RKO (cell line): ENCODE measurements at places on chromosomes 1 and 21.
A peak's percentile ranks its signal among the peaks of the same experiment; 100 is the strongest.

DNA sequence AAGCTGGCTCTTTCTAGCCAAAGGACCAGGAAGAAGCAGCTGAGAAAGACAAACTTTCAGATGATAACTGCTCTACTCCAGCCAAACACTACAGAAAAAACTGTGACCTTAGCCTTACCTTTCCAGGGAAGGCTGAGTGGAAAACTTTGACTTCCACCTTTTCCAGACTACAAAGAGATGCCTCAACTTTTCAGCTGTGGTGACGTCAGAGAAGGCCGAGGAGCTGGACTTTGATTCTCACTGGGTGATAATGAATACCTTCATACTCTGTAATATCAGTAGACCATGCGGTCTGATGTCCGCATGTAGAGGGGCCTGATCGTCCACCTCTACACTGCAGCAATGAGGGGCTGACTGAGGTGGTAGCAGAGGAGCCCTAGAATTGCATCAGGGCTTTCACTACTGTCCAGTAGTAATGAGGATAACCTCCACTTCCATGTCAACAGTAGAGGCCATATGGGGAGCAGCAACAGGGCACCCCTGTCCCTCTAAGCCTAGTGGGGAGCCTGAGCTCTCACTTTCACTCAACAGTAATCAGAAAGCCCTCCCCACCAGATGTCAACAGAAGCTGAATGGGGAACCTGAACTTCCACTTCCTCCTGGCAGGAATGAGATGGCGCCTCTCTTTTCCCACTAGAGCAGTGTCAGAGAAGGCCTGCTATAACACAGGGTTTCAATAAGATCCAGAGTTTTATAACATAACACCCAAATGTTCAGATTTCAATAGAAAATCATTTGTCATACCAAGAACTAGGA is 28.4 kb upstream of the PADI1 start:
- no peak for DNase-seq

DNA sequence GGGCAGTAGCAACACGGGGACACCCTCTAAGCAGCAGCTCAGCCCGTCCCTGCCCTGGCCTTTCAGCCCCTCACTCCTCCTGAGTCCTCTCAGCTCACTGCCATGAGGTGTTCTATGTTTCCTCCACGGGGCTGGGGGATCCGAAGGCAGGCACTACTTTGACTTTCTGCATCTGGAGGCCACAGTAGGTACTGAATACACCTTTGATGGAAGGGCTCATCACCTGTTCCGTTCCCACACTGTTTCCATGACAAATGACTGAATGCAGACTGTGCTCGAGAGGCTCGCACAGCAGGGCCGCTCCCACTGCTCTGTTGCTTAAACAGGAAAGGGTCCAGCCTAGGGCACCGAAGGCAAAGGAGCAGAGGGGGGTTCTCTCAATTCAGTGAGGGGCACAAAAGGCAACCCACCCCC is 77.6 kb upstream of the DNAH14 start:
- no peak for DNase-seq

DNA sequence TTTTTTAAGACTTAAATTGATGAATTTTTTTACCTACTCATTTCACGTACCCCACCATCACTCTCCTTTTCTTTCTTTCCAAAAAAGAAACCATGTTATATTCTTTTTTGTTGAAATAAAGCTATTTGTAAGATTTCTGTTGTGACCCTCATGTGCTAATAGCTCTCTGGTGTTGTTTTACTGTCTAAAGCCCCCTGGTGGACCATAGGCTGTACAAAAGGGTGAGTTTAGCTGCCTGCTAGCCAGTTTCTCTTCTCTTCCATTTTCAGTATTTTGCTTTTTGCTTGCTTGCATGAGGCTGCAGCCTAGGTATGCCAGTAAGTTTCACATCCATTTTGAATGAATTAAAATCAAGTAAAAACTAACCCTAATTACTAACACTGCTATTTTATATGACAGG is 15.6 kb upstream of the VAMP3 start:
- peak; percentile 34 for DNase-seq

- DNase-seq, result peak; percentile 71
Measured at GRCh38 chr1:50929376-50929958, 30.6 kb downstream of the FAF1 start.

DNA sequence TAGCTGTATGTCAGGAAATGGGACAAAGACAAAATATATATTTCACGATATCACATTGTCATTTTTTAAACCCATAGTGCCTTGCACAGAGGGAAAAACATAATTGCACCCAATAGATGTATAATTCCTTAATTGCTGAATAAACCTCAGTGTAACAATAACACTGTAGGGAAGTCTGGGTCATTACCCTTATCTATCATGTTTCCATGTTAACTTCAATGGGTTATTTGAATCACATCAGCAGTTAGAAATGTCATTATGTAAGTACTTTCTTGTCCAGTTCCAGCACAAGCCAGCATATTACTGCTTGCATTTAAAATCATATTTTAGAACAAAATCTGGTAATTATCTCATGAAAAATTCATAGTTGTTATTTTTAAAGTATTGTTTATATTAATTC is 222.7 kb downstream of the HMCN1 start:
- no peak for DNase-seq

DNA sequence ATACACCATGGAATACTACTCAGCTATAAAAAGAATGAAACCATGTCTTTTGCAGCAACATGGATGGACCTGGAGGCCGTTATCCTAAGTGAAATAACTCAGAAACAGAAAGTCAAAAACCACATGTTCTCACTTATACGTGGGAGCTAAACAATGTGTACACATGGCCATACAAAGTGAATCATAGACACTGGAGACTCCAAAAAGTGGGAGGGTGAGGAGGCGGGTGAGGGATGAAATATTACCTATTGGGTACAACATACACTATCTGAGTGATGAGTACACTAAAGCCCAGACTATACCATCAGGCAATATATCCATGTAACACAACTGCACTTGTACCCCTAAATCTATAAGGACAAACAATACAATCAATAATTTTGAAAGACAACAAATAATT is 39.5 kb upstream of the FAM20B start:
- DNase-seq, result no peak

- DNase-seq, result no peak
Measured at GRCh38 chr1:17509363-17509762, 30.1 kb upstream of the ARHGEF10L start.

DNA sequence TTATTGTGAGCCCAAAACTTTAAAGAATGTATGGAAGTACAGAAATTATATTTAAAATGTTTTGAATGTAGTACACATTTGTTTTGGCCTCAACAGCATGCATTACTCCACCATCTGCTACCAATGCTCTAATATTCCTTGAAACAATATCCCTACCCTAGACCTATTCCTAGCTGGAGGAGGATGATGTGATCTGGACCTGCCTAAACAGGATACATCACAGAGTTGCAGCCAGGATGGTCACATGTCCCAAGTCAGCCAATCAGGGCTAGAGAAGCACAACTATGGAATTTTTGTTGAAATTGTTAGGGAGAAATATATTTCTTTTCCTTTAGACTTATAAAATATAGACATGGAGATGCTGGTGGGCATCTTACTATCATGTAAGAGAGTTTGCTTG is 623.3 kb upstream of the NR5A2 start:
- DNase-seq, result no peak

- no peak for DNase-seq
Measured at GRCh38 chr21:33146467-33146866, 76.5 kb downstream of the OLIG1 start.

DNA sequence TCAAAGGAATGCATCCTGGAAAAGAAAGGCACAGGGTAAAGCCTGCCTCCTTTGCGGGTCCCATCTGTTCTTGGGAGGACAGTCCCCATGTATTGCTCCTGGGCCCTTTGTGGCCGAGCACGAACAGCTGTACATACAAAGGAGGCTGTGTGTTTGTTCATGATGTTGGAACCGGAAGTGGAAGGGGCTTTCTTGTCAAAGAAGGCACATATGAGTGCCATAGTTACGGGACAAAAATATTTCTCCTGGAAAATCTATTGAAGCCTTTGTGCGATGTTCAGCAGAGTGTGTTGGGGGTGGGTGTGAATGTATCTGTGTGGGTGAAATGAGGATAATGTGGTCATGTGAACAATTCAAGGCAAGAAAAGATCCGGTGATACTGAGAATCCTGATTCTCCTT is 297.6 kb downstream of the DISC1 start:
- no peak for DNase-seq

GRCh38 chr1:169548282-169548681 is 38.0 kb downstream of the F5 start:
- DNase-seq, result no peak

DNA sequence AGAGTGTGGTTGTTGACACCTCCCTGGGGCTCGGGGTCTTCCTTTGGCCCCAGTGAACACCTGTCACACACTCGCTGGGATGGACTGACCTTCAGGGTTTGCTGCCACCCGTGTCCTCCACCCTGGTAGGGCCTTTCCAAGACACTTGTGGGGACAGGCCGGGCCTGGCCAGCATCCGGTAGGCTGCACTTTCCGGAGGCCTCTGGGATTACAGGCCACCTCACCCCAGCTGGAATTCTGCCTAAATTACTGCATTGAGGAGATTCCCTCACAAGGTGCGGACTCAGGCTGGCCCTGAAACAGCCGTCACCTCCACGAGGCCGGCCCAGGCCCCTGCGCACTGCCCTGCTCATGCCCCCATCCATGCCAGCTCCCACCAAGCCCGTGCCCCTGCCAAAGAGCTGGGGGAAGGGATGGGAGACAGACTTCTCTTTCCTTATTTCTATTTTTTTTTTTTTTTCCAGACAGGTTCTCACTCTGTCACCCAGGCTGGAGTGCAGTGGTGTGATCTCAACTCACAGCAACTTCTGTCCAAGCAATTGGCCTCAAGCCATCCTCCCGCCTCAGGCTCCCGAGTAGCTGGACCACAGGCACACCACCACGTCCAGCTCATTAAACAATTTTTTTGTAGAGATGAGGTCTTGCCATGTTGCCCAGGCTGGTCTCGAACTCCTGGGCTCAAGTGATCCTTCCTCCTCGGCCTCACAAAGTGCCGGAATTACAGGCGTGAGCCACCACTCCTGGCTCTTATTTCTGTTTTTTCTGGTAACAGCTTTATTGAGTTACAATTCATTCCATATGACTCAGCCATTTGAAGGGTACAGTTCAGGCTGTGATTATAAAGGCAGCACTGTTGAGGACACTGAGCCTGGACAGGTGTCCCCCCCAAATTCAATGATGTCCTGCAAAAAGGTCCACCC is 11.3 kb downstream of the CSTB start:
- DNase-seq, result no peak

DNA sequence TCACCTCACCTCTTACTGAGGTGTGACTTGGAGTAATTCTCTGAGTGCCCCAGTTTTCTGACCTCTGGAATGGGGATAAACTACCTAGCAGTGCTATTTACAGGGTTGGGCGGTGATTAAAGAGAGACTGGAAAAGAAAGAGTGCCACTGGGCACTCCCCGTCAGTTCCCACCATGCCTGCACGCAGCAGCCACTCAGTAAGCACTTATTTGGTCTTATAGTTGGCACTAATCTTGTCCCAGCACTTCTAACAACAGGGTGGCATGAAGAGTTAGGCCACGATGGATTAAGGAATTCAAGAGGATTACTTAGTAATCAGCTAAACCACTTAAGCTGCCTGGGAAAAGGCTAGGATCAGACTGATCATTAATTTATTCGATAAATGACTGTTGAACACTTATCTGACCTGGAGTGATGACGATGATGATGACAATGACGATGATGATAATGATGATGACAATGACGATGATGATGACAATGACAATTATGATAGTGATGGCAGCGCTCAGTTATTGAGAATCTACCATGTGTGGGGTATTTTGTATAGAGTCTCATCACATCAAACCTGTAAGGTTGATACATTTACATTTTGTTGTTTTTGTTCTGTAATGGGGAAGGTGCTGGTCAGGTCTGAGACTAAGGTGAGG is 5.4 kb downstream of the CITED4 start:
- DNase-seq, result no peak

GRCh38 chr1:236520445-236521005 is 3.3 kb upstream of the LGALS8 start:
- no peak for DNase-seq

GRCh38 chr1:63024132-63024531 is 240.2 kb downstream of the ATG4C start:
- DNase-seq, result no peak

GRCh38 chr1:161491472-161491871 is 13.8 kb upstream of the FCGR2A start:
- DNase-seq, result no peak

DNA sequence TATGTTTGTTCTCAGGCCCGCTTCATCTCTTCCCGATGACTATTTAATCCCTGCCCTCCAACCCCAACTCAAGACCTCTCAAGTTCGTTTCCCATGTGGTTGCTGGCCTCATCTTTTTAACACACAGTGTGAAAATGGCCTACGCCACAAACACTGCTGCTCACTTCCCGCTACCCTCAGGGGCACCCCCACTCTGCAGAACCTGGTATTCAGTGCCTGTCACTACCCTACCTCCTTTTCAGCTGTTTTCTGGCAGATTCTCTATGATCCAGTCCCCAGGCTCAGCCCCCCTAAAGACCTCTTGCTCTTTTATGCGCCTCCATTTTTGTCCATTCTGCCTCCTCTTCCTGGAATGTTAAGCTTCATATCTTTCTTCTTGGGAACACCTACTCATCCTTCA is 152.6 kb upstream of the C1orf174 start:
- no peak for DNase-seq

- DNase-seq, result no peak
Measured at GRCh38 chr1:244839656-244840055, 4.2 kb downstream of the COX20 start.
